ENCODE measurements at places on chromosomes 13 and 19.
A peak's percentile ranks its signal among the peaks of the same experiment; 100 is the strongest.

- H3K4me1 ChIP-seq: no peaks in the 10 kb centered on the region
- no peak overlapping the region for H3K4me3 ChIP-seq
- H3K36me3 ChIP-seq: peaks cover 29% of the 10 kb centered on the region
- no peak for DNase-seq
Measured at GRCh38 chr13:41722684-41723535, 238.0 kb downstream of the VWA8 start.

- H3K36me3 ChIP-seq: no peaks in the 10 kb centered on the region
- no peak overlapping the region for H3K27ac ChIP-seq
- H3K27me3 ChIP-seq: no peaks in the 10 kb centered on the region
- DNase-seq: no peak
Measured at GRCh38 chr13:19173752-19174151, 7.9 kb downstream of the TUBA3C start.

- H3K27me3 ChIP-seq: peaks cover 37% of the 10 kb centered on the region
- DNase-seq: peak; percentile 28
- H3K27ac ChIP-seq: no peak overlapping the region
- H3K4me3 ChIP-seq: no peak overlapping the region
- H3K4me1 ChIP-seq: peaks cover 32% of the 10 kb centered on the region
Measured at GRCh38 chr19:7748756-7749155, 1.4 kb upstream of the CD209 start.

GRCh38 chr13:33711436-33711835, 106.5 kb upstream of the RFC3 start:
- H3K4me3 ChIP-seq: no peak overlapping the region
- no peak overlapping the region for H3K27ac ChIP-seq
- DNase-seq: no peak
- no peaks in the 10 kb centered on the region for H3K36me3 ChIP-seq
- H3K4me1 ChIP-seq: no peaks in the 10 kb centered on the region
- H3K27me3 ChIP-seq: peaks cover 27% of the 10 kb centered on the region

GRCh38 chr19:4624301-4624700, 15.0 kb upstream of the TNFAIP8L1 start:
- no peaks in the 10 kb centered on the region for H3K4me1 ChIP-seq
- no peak overlapping the region for H3K27ac ChIP-seq
- peaks cover 11% of the 10 kb centered on the region for H3K27me3 ChIP-seq
- no peak overlapping the region for H3K4me3 ChIP-seq

GRCh38 chr13:47114030-47114429, 217.2 kb upstream of the HTR2A start:
- H3K36me3 ChIP-seq: no peaks in the 10 kb centered on the region
- DNase-seq: no peak
- no peak overlapping the region for H3K27ac ChIP-seq
- H3K27me3 ChIP-seq: no peaks in the 10 kb centered on the region
- no peak overlapping the region for H3K4me3 ChIP-seq

DNA sequence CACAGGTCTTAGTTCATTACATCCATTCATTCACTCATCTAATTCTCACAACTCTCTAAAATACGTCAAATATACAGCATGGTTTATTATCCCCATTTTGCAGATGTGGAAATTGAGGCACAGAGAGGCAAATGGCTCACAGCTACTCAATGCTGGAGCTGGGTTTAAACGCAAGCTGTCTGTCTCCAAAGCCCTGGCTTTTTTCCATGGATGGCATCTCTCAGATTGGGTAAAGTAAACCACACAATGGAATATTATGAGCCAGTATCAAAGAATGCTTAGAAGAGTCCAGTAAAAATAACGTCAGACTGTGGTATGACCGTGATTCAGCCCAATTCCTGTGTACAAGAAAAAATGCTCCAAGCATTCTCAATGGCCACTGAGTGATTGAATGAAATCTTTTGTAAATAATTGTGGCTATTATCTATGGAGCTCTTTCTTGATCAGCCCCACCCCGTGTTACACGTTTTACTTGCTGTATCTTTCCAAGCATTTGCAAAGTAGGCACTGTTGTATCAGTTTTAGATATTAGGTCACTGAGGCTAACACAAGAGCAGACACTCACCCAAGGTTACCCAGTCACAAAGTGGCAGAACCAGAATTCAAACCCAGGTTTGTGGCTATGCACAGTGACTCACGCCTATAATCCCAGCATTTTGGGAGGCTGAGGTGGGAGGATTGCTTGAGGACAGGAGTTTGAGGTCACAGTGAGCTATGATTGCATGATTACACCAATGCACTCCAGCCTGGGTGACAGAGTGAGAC, 5.5 kb upstream of the ACP7 start:
- DNase-seq: no peak
- H3K4me3 ChIP-seq: no peak overlapping the region
- peaks cover 22% of the 10 kb centered on the region for H3K4me1 ChIP-seq
- no peaks in the 10 kb centered on the region for H3K36me3 ChIP-seq
- peaks cover 21% of the 10 kb centered on the region for H3K27me3 ChIP-seq

GRCh38 chr19:45280471-45280961, 29.4 kb downstream of the MARK4 start:
- H3K4me3 ChIP-seq: no peak overlapping the region
- H3K27me3 ChIP-seq: no peaks in the 10 kb centered on the region
- peaks cover 3% of the 10 kb centered on the region for H3K4me1 ChIP-seq
- H3K36me3 ChIP-seq: peaks cover 57% of the 10 kb centered on the region

GRCh38 chr13:38824342-38824741, 137.5 kb downstream of the FREM2 start:
- H3K27me3 ChIP-seq: peaks cover 10% of the 10 kb centered on the region
- H3K27ac ChIP-seq: no peak overlapping the region
- H3K4me1 ChIP-seq: no peaks in the 10 kb centered on the region
- no peak overlapping the region for H3K4me3 ChIP-seq
- no peak for DNase-seq

- DNase-seq: no peak
- H3K27ac ChIP-seq: no peak overlapping the region
Measured at GRCh38 chr19:32977280-32977679, 5.2 kb downstream of the FAAP24 start.

DNA sequence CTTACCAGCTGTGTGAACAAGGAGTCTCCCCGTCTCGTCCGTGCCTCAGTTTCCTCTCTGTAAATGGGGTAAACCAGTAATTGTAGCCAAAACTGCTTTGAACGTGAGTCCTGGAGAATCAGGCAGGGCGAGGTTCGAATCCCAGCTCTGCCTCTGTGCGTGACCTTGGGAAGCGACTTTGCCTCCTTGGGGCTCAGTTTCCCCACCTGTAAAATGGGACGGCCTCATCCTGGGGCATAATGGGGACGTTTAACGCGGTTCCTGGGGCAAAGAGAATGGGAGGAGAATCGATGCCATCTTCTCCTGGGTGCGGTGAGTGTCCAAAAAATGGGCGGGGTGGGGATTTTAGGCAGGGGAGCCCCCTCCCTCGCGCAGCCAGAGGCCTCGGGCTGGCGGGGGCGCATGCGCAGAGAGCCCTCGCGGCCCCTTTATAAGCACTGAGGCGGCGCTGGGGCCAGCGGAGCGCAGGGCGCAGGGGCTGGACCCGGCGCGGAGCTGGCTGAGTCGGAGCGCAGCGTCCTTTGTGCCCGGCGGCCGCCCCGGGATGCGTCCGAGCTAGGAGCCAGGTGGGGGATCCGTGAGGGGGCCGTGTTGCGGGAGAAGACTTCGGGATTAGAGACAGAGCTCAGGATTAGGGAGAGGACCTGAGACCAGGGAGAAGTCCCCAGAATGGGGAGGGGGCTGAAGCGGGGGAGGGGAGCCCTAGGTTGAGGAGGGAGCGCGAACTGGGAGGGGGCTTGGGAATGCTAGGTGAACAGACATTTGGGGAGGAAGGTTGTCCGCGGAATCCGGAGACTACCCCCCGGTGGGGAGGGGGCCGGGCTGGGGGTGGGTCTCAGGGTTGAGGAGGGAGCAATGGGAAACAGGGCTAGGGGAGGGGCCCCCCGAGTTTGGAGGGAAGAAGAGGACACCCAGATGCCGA, at the start of gene NCAN:
NCAN (plus strand) TSS at position 460 of the 922 bp plus-strand sequence. CDS start 4,996 bp downstream, outside the sequence.
- peaks cover 13% of the 10 kb centered on the region for H3K4me1 ChIP-seq
- no peaks in the 10 kb centered on the region for H3K36me3 ChIP-seq
- no peak within 1 kb of the TSS for H3K4me3 ChIP-seq
- no peak for DNase-seq
- H3K27me3 ChIP-seq: peaks cover 60% of the 10 kb centered on the region
- H3K27ac ChIP-seq: no peak within 1 kb of the TSS

DNA sequence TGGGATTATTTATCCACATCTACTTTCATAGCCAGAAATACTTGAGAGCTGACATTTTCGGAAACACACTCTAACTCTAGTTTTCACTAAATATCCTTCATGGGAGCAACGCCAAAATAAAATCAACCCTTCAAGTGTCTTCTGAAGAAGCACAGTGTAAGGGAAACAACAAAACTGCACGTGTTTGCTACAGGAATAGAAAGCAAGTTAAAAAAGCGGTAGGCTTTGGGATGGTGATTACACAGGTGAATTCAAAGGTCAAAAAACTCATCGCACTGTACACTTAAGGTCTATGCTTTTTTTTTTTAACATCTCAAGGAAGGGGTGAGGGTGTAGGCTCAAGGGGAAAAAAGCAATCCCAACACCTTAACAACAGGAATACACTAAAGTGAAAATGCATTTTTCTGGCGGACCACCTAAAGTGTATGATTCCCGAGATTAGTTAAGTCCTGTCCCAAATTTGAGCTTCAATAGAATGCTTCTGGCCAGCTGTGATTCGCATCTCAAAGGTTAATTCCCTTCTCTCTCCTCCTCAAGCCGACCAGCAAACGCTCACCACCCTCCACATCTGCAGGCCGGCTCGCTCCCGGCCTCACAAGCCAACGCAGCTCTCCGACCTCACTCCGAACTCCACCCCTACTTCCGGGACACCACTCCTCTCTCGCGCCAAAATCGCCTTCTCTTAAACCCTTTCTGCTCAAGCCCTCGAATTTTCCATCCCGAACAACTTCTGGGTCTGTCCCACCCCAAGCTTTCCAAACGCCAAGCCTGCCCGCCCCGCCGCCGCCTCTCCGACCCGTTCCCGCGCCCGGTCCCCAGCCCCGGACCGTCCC, 1.1 kb downstream of the ARGLU1 start:
- peak overlapping the region; percentile 98 for H3K27ac ChIP-seq
- no peak for DNase-seq
- H3K27me3 ChIP-seq: no peaks in the 10 kb centered on the region
- peak overlapping the region; percentile 99 for H3K4me3 ChIP-seq
- H3K36me3 ChIP-seq: peaks cover 48% of the 10 kb centered on the region
